ENCODE measurements at places on chromosomes 16 and 17. TPM values are rescaled to one million over a fixed set of nuclear protein-coding genes. Genes with fewer than 3 reads are reported as not detected.

- no peak for DNase-seq
Measured at GRCh38 chr17:59439262-59439661, 107.8 kb downstream of the YPEL2 start.

GRCh38 chr16:65547772-65548446 lies 426.0 kb upstream of the CDH11 start:
- no peak for DNase-seq

DNA sequence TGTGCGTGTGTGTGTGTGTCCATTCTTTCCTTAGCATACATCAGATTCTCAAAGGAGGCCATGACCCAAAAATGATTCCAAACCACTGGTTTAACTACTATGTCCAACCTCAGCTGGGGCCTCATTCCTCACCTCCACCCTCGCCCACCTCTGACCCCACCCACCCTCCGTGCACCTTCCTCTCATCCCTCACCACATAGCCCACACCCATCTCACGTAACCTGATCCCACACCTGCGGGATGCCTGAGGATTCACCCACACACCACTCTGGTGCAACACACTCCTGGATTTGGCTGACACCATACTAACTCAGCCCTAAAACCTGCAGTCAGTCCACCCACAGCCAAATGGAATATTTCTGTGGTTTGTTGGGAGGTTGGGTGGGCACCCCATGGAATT lies 3.3 kb upstream of the CSNK2A2 start:
- DNase-seq, result no peak

DNA sequence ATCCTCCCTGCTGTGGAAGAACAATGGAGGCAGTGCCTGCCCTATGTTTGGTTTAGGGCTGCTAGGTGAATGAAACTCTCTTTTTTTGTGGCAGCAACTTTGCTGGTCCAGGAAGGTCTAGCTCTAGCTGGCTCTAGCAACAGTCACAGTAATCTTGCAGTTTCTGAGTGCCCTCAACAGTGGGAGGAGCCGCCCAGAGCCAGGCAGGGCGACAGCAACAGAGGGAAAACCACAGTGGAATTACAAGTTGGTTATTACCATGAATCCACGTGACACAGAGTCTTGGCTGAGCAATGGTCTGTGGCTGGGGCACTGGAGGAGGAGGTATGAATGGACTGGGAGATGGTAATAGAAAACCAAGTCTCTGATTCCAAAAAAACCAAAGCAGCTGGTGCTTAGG lies 10.3 kb downstream of the HSPB9 start:
- no peak for DNase-seq

GRCh38 chr16:27534256-27534655 lies 15.5 kb downstream of the GTF3C1 start:
- no peak for DNase-seq

DNA sequence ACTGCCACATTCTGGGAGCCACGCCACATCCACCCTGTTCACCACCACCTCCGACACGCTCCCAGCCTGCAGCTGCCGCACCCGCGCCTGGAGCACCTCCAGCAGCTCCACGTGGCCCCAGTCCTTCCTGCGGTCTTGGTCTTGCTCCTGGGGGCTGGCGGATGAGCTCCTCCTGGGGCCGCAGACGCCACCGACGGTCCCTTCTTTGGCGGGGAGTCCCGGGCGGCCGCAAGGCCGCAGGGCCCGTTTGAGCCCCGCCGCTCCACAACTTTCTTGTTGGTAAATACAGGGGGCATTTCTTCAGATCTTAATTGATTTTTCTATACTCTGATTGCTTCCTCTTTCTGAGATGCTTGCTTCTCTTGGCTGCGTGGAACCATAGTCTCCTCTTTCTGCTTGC lies 75.3 kb upstream of the MED13 start:
- DNase-seq, result no peak

GRCh38 chr17:43702637-43703036 lies 40.9 kb upstream of the MEOX1 start:
- DNase-seq, result no peak

The PYY gene
- not detected for total RNA-seq

DNA sequence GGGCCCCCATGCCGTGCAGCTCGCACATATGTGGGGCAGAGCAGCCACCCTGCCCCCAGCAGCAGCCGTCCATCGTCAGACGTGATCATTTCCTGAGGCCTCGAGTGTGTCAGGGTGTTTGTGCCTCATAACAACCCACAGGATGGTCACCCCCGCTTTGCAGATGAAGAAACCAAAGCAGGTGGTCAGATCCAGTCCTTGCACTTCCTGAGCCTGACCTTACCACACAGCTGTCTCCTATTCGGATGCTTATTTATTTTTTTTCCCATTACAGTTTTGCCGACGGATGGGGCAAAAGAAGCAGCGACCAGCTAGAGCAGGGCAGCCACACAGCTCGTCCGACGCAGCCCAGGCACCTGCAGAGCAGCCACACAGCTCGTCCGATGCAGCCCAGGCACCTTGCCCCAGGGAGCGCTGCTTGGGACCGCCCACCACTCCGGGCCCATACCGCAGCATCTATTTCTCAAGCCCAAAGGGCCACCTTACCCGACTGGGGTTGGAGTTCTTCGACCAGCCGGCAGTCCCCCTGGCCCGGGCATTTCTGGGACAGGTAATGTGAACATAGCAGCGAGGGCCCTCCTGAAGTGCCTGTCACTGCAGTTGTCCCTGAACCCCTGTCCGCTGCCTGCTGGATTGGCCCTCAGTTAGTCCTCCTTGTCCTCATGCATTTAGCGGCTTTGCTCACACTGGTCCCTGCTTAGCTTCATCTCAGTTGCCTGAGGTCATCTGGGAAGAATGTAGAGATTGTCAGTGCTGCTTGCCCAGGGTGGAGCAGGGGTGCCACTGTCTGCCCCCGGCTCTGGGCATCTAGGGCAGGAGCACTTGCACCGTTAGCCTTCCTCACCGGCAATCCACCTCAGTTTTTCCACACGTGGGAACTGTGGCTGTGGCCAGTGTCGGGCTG lies 1.4 kb downstream of the MPG start:
- DNase-seq, result no peak

DNA sequence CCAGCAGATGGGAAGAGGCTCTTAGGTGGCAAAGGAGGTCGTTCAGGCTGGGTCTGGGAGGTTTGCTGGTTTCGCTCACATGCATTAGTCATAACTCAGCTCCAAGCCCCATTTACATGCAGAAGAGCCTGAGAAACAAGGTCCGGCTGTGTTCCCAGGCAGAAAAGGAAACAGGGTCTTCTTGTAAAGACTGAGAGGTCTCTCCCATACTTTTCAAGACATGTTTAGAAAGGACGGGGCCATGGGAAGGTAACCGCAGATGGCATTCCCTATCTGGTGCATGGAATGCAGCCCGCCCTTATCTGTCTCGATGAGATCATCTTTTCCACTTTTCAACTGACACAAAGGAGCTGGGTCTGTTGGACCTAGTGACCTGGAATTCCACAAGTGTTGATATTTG lies 389.0 kb upstream of the CDH11 start:
- no peak for DNase-seq

DNA sequence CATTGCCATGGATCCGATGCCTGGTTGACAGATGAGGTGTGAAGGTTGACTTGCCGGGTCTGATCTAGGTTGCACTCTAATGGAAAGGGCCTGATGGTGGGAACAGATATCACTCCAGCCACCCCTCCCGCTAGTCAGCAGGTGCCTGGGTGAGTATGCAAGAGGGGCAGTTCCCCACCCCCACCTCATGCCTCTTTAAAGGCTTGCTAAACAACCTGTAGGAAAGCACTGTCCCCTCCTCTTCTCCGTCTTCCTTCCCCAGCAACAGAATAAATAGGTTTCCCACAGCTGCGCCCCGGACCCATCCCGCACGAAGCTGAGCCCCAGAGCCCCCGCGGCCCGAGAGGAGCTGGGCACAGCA lies 746 bp upstream of the TMEM132E start:
- no peak for DNase-seq

DNA sequence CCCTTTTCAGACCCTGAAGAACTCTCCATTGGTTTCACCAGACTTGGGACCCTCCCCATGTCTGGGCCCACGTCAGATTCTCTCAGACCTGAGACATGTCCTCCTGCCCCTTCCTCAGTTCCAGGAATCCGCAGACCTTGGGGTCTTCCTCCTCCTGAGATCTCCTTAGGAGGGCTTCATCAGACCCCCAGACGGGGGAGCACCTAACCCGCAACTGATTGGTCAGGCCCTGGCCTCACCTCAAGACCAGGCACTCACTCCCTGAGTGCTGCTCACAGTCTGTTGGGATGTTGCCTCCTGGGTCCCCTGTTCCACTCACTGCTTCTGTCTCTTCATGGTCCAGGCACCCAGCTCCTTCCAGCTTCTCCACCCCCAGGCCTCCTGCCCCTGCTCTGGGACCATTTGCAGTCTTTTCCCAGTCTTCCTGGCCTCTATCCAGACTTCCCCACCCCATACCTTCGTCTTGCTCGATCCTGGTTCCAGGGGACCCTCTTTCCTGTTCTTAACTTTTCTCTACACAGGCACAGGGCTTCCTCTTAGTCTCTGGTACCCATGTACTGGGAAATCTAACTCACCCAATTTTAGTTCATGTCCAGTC lies 1.2 kb downstream of the GID4 start:
- DNase-seq, result no peak

DNA sequence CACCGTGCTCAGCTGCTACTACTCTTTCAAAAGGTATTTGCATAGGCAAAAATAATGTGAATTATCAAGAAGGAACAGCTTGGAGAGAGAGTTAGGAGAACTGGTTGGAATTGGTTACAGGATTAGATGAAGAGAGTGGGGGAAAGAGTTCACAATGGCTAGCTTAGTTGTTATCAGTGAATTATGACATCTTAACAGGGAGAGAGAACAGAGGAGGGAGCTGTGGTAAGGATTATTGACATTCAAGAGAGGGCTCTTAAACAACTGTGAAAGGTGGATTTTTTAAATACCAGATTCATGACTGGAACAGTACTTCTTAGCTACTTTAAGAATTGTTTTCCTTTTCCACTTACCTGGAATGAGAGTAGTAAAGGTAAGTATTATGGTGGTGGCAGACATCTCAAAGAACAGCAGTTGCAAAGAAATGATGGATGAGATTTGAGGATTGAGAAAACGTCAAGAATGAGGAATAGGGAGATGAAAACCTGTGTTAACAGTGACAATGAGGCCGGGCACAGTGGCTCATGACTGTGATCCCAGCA lies 43.9 kb upstream of the SLC5A11 start:
- no peak for DNase-seq

DNA sequence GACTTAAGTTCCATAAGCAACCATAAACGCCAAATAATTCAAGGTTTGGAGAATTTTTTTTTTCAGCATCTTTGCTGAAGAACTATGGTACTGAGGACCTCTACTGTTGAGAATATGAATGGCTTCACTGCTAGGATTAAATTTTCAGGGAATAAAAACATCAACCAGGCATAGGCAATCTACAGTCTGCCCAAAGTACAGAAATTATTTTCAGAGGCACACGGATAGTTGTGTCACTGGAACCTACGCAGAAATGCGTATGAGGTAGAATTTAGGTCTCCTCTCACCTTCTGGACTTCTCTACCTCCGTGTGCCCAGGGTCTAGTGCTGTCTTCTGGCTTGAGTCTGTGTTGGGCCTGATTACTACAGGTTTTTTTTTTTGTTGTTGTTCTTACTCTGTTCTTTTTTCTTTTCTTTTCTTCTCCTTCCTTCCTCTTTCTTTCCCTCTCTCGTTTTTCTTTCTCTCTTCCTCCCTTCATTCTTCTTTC lies 39.7 kb downstream of the NACA2 start:
- no peak for DNase-seq

The CA5A gene
- not detected for total RNA-seq

- DNase-seq, result no peak
Measured at GRCh38 chr16:87970186-87970585, 19.0 kb downstream of the BANP start.

The KRTAP9-8 gene
- total RNA-seq, result not detected

GRCh38 chr16:28192806-28193529 lies 18.8 kb downstream of the XPO6 start:
- DNase-seq, result no peak

DNA sequence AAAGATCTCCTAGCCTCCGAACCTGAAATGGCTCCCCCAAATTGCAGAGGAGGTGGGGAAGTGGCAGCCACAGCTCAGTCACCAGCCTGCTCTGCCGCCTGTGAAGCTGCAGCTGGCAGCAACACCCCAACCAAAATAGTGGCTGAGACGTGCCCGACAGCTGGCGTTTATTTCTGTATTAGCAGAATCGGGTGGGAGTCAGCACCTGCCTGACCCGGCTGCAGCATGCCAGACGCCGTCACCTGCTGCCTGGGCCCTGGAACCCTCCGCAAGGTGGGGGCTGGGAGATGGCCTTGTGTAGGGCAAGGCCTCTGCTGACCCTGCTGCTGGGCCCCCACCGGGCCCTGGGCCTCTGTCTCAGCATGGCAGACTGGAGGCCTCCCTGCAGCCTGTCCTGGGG lies 17.5 kb upstream of the PABPN1L start:
- no peak for DNase-seq

GRCh38 chr16:77435272-77435820 lies 512 bp upstream of the ADAMTS18 start:
- DNase-seq, result no peak

The CDC27 gene
- total RNA-seq, result 178 TPM

- DNase-seq, result no peak
Measured at GRCh38 chr16:30394592-30395154, 547 bp upstream of the ZNF48 start.

- no peak for DNase-seq
Measured at GRCh38 chr17:27495460-27495859, 39.2 kb downstream of the KSR1 start.

DNA sequence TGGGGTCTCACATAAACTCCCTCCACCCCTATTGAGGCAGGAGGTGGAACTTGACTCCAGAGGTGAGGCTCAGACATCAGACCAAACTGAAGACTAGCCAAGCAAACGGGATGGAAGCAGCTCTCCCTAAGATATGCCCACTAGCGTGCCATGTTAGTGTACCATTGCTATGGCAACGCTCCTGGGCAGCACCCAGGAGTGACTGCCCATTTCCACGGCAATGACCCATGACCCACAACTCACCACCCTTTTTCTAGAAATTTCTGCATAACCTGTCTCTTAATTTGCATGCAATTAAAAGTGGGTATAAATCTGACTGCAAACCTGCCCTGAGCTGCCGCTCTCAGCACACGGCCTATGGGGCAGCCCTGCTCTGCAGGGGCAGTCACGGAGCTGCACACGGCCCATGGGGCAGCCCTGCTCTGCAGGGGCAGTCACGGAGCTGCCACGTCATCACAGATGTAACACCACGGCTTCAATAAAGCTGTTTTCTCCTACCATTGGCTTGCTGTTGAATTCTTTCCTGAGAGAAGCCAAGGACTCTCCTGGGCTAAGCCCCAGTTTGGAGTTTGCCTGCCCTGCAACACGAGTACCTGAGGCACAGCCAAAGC lies 164.3 kb downstream of the RBFOX3 start:
- DNase-seq, result no peak

- no peak for DNase-seq
Measured at GRCh38 chr16:19186408-19186807, 18.4 kb downstream of the SYT17 start.

The TEKT5 gene
- not detected for total RNA-seq

GRCh38 chr17:55420776-55421178 lies 858 bp downstream of the MMD start:
- no peak for DNase-seq

Measured in pulmonary artery endothelial cell (primary cell).